Stimulated activated CD8-positive, alpha-beta memory T cell treated with anti-CD3 and anti-CD28 coated beads, Interleukin-4, amount 100 ng/mL, for 4 hours (primary cell): ENCODE measurements at places on chromosomes 11 and 22.

- no peak for DNase-seq
Observed at GRCh38 chr22:46416891-46417580, 81.5 kb downstream of the TRMU start.

- no peak for DNase-seq
Observed at GRCh38 chr11:12543596-12544415, 130.4 kb upstream of the TEAD1 start.

DNA sequence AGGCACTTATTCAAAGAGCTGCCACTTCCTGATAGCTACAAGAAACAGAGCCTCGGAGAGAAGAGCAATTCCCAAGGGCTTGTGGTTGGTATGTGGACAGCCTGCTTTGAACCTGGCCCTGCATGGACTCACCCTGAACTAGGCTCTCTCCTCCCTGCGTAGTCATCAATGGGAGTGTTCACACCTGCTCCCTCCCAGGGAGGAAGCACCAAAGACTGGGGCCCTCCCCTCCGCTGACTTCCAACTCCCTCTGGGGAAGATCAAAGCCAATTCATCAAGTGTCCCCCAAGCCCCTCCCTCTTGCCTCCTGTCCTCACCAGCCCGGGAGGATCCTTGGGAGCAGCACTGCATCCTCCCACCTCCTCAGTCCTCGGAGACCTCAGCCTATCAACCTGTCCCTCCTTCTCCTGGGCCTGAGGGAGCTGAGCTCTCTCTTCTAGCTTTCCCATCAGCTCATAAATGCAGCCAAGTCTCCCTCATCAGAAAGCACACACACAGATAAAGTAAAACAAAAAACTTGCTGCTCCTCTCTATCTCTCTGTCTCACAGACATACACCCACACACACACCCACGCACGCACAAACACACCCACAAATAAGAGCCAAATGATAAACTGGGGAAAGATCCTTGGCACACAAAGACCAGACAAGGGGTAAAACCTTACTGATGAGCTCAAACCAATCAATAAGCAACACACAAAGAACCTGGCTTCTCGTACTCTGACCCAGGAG is 3.3 kb downstream of the A4GALT start:
- no peak for DNase-seq

- DNase-seq = no peak
Observed at GRCh38 chr11:132493801-132494200, 1038.5 kb downstream of the OPCML start.

DNA sequence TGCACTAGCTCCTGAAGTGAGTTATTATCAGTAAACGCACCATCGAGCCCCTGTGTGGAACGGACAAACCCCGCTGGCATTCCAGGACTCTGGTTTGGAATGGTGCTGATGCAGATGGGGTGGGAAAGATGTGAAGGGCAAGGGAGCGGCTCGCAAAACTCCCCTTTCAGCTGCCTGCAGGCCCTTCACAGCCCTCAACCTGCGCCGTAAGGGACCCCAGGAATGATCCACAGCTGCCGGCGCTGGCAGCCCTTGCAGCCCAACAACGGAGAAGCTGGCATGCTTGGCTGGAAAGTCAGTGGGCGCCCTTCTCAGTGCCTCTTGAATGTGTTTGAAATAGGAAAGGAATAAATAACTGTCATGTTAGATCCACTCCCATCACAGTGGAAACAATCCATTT is 1445.5 kb downstream of the BRD1 start:
- DNase-seq = no peak

- no peak for DNase-seq
Observed at GRCh38 chr11:68961245-68961644, 19.5 kb downstream of the MRGPRD start.

DNA sequence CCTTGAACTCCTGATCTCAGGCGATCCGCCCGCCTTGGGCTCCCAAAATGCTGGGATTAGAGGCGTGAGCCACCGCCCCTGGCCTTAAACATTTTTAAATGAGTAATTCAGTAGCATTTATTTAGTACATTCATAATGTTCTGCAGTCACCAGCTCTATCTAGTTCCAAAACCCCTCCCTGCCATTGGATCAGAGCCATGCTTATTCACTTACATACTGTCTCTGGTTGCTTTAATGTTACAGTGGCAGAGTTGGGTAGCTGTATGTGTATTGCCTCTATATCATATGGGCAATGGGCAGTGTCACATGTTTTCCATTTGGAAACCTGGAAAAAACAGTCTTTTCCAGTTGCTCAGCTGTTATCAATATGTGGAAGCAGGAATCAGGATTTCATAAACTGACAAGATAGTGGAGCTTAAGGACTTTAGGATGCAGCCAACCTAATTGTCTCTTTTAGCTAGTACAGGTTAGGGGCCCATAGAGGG is 10.5 kb downstream of the COA4 start:
- no peak for DNase-seq
